Fibroblast of villous mesenchyme (primary cell): ENCODE measurements at places on chromosomes 12 and 14.

DNA sequence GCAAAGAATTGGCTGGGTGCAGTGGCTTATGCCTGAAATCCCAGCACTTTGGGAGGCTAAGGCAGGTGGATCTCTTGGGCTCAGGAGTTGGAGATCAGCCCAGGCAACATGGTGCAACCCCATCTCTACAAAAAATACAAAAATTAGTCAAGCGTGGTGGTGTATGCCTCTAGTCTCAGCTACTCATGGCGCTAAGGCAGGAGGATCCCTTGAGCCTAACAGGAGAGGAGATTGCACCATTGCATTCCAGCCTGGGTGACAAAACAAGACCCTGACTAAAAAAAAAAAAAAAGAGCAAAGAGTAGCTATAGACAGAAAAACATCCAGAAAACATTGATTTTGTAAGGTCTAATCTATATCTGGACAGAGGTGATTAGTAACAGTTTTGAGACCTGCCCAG, 25.0 kb downstream of the KIF21A start:
- no peak for DNase-seq

- DNase-seq = no peak
Observed at GRCh38 chr14:67133595-67134441, 55.4 kb upstream of the GARIN2 start.

GRCh38 chr12:3680919-3681594, 71.9 kb downstream of the CRACR2A start:
- peak; percentile 25 for DNase-seq

DNA sequence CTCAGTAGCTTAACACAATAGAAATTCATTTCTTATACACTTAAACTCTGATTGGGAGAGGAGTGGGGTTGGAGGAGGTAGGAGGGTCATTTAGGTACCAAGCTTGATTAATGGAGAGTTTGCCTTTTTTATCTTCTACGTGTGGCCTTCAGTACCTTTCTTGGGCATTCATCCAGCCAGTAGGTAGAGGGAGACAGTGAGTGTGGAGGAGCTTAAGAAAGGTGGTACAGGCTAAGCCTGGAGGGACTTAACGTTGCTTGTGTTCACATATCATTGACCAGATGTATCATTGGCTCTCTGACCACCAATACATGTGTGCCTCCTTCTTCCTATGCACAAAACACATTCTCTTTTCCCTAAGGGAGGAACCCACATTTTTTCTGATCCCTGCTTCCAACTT, 232.9 kb upstream of the CRY1 start:
- no peak for DNase-seq

DNA sequence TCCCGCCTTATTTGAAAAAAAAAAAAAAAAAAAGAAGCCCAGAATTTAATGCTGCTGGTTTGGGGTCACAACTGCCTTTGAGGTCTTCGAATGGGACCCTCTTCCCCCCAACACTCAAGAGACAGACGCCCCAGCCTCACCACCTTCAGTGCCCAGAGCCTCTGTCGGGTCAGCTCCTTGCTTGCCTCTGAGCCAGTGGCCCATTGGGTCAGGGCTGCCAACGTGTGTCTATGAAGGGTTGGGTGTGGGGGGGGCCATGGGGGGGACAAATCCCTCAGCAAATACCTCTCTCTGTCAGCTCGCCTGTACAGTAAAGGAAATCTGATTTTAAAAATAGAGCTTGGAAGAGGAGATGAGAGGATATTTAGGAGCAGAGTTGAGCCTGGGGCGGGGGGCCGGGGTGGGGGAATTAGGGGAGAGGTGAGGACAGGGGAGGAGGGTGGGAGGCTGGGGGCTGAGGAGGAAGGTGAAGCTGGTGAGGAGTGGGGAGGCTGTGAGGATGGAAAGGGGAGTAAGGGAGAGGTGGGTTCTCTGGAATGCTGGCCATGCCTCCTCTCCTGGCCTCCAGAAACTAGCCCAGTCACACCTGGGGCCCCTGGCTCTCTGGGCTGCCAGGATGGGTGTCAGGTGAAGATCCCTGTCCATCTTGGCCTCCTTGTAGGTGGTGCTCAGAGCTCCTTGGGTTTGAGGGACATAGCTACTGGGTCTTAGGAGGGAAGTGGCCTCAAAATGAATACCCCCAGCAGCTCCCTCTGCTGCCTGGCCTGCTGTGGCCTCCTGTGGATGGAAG, 13.3 kb downstream of the RTL1 start:
- no peak for DNase-seq

DNA sequence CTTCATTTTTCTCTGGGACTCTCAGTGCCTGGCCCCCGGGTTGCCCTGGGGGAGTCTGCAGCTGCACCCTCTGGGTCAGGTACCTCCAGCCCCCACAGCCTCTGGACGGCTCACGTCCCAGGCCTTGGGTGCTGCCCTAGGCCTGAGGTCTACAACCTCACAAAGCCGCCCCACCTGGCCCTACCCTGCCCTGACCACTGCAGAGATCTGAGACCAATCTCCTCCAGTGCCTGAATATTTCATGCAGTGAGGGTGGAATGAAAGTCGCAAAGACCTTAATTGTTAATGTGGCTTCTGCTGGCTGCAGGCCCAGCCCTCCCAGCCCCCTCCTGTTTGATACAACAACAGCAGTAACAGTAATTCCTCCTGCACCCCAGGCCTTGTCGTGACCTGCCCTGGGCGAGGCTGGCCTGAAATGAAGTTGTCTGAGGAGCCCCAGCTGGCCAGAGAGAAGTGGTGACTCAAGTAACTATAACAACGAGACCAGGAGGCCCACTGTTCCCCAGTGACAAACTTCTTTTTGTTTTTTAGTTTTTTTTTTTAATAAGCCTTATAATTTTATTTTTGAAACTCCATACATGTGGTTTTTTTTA, 8.8 kb upstream of the CCDC85C start:
- DNase-seq = peak; percentile 45

GRCh38 chr14:44081146-44081545, 425.9 kb downstream of the FSCB start:
- no peak for DNase-seq

DNA sequence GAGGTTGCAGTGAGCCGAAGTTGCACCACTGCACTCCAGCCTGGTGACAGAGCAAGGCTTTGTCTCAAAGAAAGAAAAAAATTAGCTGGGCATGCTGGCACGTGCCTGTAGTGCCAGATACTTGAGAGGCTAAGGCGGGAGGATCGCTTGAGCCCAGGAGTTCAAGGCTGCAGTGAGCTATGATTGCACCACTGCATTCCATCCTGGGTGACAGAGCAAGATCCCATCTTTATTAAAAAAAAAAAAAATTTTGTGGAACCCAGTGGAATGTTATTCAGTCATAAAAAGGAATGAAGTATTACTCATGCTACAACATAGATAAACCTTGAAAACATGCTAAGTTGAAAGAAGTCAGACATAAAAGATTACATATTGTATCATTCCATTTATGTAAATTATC, 8.3 kb upstream of the ERBB3 start:
- peak; percentile 23 for DNase-seq

DNA sequence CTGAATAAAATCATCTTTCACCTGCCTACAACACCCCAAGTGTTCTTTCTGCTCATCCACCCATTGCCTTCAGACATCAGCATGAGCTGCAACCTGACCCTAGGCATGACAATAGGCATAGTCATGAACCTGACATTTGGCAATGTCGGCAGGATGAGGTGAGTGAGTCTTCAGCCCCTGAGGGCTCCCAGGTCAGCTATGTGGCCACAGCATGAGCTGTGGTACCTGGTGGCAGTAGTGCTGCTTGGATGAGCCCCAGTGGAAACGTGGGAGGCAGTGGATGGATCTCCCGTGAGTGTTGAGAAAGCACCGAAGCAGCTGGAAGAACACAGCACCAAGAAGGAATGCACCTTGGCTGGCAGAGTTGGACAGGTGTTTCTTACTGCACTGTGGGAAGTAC, 334.8 kb upstream of the FAR2 start:
- no peak for DNase-seq

DNA sequence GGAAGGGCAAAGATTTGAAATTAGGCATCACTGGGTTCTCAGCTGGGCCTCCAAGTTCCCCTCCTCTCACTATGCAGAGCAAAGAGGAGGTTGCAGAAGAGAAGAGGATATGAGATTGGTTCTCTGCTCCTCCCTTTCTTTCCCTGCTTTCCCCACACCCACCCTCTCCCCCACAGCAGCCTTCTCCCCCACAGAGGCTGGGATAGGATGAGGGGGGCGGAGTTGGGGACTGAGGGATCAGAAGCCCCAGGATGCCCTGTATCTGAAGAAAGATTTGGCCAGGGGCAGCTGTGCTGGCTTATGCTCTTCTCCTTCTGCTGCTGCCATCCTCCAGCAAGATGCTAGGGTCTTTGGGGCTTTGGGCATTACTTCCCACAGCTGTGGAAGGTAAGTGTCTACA, at the start of gene AMHR2:
Gene AMHR2 (plus strand): TSS at position 259 of the 400 bp plus-strand sequence. CDS start 80 bp downstream, at position 339.
- no peak for DNase-seq

GRCh38 chr12:108955225-108955835, 65.5 kb downstream of the SVOP start:
- DNase-seq = no peak

GRCh38 chr14:100861937-100862247, 36.0 kb downstream of the MEG3 start:
- DNase-seq = no peak

DNA sequence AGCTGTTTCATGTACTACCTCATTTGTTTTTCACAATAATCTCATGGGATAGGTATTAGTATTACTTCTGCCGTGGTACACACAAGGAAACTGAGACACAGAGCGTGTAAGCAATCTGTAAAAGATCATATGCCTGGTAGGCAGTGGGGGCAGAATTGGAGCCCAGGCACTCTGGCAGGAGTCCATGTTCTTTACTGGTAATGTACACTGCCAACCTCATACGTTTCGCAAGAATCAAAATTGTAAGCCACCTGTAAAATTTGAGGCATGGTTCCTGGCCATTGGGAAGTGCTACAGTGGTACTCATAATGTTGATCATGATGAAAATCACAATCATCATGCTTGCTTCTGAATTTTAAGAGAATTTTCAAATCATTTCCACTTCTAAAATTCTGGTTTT, 40.7 kb downstream of the TMTC1 start:
- no peak for DNase-seq

DNA sequence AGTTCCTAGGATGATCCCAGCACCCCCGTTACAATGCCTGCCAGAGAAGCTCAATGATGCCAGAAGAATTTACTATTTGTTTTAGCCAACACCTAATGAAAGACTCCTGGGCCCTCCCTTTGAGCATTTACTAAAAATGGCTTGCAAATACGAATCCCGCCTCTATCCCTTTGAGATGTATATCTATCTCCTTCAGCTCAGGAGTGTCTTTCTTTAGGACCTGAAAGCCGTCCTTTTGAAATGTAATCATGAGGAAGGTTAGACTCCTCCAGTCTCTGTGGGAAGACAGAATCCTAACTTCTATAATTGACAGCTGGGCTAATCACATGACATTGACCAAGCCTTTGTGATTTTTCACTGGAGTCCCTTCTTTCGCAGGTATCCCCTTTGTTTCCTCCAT, 19.2 kb upstream of the DYNC1H1 start:
- no peak for DNase-seq

DNA sequence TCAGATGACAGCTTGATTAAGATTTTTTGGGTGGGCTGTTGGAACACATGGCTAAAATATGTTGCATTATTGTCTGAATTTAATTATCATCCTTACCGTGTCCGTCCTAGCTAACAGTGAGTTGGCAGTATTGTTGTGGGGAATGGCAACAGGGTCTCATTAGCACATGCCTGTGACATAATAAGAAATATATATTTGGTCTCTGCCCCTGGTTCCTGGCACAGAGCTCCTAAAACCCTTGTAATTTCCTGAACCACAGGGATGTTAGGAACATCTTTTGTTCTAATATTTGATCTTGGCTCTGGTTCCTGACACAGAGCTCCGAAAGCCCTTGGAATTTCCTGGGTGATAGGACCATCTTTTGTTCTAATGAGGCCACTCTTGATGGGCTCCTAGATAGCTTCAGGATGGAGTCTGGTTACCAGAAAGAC, 76.0 kb downstream of the SYNE2 start:
- no peak for DNase-seq

DNA sequence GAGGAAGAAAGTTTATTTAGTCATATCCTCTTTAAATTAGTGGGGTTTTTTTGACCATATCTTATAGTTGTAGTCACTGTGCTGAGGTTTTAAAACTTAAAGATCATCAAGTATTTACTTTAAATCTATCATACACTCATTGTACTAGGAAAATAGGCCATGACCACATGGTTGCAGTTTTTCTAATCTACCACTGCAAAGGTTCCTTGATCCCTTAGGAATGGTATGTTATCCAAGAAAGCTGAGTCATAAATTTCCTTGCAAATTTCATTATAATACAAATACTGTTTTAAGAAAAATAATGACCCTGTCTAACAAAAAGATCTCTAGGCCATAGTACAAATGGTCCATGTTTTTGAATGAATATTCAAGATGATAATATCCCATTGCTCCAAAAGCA, 74.7 kb downstream of the DBX2 start:
- DNase-seq = no peak
